ENCODE measurements at places on chromosomes 16 and 17.

GRCh38 chr17:15516150-15516549, 47.1 kb downstream of the TVP23C start:
- DNase-seq: peak; percentile 82

- DNase-seq: no peak
Measured at GRCh38 chr17:1462164-1463112, 6.4 kb upstream of the CRK start.

- peak; percentile 62 for DNase-seq
Measured at GRCh38 chr17:17416400-17417360, 60.1 kb upstream of the MED9 start.

GRCh38 chr17:50421308-50422051, 4.5 kb upstream of the ACSF2 start:
- DNase-seq: peak; percentile 60

- DNase-seq: no peak
Measured at GRCh38 chr16:86911437-86911958, 333.1 kb downstream of the FOXL1 start.

DNA sequence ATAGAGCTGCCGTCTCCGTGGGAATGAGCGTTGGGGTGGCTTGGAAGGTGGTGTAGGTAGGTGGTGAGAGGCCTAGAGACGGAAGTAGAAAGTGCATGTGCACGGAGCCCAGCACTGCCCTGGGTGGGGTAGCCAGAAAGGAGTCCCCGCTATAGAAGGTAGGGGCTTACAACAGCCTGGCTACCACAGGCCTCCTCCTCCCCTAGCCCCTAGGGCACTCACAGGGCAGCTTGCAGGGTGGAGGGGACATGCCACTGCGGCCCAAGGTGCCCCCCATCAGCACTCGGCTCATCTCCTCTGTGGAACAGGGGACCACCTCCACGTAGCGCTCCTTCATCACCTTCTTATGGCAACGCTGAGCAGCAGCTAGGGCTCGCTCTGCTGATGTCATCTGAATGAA, 5.0 kb downstream of the ESRP2 start:
- no peak for DNase-seq

- DNase-seq: peak; percentile 71
Measured at GRCh38 chr17:75878174-75878998, at the start of gene TRIM47. TSS of gene TRIM47 (minus strand) at chr17:75878581. CDS start at chr17:75878548, 33 bp downstream.

Measured in choroid plexus epithelial cell (primary cell).